Nucleus accumbens (tissue), 56 donors: ENCODE measurements at places on chromosomes 2 and 18.

DNA sequence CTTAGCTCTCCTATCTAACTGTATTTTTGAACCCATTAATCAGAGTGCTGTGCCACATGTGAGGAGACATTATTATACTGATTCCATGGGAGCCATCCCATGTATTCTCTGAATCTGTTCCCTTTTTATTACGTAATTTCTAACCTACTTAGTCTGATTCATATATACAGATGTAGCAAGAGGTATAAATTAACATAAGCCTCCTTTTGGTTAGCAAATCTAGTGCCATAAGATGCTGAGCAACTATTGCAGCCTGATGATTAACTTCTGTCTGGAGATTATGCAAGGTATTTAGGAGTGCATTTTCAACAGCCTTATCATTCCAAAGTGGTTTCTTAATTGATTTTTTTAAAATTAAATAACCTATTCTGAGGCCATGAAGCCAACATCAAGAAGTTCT, 114.1 kb upstream of the MSH2 start:
- DNase-seq, result no peak

DNA sequence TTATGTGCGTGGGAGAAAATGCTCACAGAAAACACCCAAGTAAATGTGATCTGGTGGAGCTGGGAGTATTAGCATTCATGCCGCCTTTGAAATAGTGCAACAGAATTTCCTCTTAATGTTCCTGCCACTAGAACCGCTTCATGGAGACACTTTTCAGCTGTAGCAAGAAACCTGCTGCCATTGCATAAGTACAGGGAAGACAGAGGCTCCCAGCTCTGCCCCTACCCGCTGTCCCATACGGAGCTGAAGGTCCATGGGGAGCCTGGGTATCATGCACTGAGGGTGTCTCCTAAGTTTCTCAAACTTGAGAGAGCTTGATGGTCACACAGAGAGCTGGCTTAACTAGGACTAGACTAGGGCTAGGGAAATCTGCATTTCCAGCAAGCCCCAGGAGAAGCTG, 49.6 kb downstream of the CRIM1 start:
- no peak for DNase-seq

DNA sequence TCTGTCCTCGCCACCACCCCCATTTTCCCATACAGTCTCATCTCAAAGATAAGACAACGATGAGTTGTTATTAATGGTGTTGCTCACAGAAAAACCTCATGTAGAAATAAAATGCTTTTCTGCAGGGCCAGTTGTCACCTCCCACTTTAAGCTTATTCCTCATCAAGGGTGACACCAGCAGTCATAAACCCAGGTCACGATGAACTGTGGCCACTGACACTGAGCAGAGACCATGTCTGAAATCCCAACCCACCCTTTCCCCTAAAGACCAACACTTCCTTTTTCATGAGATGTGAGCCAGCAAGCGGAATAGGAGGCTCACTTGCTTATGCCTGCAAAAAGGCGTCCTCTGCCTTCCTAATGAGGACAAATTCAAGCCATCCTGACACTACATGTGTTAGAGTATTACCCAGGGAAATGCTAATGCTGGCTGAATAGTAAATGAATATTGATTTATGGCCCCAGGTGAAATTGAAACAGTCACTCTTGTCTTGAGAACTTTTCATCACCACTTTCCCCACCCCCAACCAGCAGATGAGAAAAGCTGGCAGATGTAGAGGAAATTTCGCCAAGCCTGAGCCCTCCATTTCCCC, 228.4 kb downstream of the MGAT5 start:
- DNase-seq, result no peak

DNA sequence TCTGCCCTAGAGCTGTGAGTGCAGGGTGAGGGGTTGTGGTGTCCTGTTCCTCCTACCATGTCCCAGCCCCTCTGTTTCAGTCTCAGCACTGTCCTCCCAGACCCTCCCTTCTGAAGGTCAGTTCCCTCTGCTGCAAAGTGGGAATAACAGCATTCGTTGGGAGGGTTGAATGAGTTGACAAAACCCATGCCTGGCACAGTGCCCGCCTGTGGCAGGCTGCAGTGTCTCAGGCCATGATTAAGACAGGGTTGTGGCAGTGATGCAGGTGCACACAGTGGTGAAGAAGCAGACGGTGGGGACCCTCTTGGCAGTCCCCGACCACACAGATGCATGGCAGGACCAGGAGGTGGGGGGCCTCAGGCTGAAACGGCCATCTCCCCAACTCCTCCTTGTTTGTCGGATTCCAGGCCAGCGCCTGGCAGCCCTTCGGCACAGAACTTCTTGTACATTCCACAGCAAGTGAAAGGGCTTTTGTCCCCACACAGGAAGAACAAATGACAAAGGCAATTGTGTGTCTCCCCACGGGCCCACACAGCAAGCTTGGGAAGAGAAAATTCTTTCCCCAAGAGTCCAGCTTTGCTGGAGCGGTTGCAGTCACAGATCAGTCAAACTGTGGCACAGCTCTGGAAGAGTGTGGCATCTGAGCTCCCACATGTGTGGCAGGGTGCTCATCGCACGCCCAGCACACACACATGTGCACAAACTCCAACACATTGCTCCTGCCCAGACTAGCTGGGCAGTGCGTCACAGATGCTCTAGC, 92.0 kb upstream of the MSH2 start:
- DNase-seq, result peak; percentile 87

DNA sequence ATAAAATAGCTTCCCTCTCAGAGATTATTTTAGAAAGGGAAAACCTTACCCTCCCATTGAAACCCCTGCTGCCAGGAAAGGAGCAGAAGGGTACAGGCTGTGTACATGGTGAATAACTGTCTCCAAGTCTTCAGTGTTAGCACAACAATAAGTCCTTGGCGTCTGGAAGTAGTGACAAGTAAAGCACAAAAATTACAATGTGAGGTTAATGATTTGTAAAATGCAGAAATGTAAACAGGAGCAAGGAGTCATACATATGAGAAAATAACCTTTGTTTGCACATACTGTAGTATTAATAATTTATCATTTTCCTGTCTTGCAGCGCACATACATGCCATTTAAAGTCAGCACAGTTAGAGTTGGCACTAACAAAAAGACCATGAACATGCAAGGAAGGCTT, 40.5 kb downstream of the ABHD3 start:
- DNase-seq, result no peak

DNA sequence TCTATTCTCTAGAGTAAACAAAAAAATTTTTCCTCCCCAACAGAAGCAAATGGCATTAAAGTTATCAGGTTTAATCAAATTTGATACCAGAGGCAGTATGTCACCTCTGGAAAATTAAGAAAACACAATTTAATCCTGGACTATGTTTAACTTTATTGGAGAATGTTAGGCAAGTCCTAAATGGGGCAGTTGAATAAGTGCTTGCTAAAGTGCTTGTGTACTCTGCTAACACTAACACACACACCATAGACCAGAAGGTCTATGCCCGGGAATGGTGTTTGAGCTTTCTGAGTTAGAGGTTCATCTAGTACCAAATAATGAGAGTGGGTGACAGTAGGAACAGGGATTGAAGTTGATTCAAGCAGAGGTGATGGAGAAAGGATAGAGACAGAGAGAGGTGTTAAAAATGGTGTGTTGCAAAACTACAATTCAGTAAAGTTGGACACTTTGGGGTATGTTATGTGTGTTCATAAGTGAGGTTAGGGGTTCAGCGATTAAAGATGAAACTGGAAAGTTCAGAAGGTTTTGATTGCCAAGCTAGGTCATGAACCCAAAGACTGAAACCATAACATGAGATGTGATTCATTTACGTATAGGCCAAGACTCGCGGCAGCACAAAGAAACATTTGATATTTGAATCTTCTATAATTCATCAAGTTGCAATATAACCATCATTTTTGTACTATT, 40.5 kb upstream of the PEX13 start:
- no peak for DNase-seq

DNA sequence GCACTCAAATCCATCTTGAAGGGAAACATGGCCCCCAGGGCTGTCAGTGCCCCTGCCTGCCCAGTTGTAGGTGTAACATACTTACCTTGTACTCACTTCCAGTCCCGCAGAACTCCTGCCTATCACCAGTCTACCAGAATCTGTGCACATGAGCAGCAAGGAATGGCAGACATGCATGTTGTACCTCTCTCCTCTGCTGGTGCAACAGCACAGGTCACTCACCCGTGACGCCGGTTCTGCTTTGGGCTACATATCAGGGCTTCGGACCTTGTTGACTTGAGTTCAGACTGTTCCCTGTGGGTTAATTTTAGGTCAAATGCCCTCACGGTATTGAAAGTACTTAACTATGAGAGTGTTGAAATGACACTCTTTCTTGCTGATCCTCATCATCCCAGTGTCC, 215.7 kb downstream of the TPGS2 start:
- no peak for DNase-seq

GRCh38 chr2:180495606-180496005, 484.8 kb upstream of the UBE2E3 start:
- DNase-seq, result no peak

GRCh38 chr2:27461118-27461517, 18.9 kb downstream of the KRTCAP3 start:
- no peak for DNase-seq

- no peak for DNase-seq
Measured at GRCh38 chr2:10733566-10733925, 12.1 kb downstream of the ATP6V1C2 start.

GRCh38 chr2:144935191-144935590, 415.3 kb upstream of the ZEB2 start:
- no peak for DNase-seq

GRCh38 chr2:137411585-137411984, 552.7 kb upstream of the HNMT start:
- no peak for DNase-seq

DNA sequence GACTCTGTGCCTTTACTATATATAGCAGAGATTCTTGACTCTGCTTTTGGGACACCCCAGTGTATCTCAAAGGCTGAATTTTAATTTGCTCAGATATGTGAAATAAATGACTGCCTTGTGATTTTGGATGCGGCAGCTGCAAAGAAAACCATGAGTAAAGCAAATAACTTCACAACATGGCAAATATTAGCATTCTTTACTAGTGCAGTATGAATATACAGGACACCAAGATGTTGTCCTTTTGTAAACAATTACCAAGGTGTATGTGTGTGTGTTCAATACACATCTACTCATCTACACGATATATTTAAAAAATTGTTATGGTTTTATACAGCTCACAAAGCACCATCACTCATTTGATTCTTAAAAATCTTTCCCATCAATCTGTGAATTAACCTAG, 70.6 kb upstream of the TCF4 start:
- DNase-seq, result no peak

- DNase-seq, result no peak
Measured at GRCh38 chr2:149399934-149400615, 69.7 kb downstream of the LYPD6 start.

DNA sequence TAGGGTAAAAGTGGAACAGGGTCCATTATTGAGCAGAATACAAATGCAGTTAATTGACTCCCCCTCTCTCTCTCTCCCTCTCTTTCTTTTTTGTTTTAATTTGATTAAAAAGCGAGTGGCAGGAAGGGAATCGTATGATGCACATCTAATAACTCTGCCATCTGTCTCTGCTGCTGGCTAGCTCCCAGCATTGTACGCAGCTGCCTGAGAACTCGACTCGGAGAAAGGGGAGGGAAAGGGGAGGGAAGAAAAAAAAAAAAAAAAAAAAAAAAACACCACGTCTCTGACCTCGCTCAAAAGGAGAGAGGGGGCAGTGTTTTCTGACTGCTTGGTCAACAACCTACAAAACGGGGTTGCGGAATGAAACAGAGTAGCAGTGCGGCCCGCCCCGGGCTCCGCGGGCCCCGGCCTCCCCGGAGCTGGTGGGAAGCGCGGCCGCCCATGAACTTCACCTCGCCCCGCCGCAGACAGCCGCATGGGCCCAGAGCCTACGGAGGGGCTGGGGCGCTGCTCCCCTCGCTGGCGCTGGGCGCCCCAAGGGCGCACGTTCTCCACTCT, 265.7 kb downstream of the TCF4 start:
- DNase-seq, result peak; percentile 75

- no peak for DNase-seq
Measured at GRCh38 chr2:239516954-239517305, 116.1 kb upstream of the HDAC4 start.

DNA sequence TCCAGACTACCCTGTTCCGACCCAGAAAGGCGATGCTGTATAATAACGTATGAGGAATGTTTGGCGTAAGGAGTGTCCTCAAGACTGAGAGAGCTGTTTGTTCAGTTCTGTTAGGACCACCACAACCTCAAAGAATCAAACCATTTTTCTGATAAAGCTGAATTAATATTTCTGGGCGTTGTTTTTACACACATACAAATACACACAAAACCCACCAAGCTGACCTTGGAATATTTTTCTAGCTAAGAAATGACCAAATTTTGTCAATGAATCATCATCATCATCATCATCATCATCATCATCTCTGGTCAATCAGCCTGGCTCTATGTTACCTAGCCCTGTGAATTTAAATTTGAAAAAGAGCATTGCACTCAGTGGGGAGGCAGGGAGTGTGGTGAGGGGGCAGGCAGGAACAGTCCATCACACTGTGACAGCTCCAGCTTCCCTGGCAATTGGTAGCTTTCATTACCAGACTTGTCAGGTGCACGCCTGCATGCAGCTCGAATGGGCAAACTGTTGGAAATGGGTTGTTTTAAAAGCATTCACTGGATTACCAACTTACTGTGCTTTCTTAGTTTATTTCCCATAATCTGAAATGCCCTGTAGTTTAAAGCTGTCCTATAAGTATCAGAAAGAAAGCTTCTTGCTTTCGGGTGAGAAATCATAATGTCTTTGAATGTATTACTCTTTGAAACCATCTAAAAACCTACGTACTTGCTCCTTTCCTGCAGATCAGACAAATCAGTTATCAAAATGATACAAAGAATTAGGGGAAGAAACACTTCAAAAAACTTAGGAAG, 6.9 kb upstream of the POU3F3 start:
- no peak for DNase-seq

DNA sequence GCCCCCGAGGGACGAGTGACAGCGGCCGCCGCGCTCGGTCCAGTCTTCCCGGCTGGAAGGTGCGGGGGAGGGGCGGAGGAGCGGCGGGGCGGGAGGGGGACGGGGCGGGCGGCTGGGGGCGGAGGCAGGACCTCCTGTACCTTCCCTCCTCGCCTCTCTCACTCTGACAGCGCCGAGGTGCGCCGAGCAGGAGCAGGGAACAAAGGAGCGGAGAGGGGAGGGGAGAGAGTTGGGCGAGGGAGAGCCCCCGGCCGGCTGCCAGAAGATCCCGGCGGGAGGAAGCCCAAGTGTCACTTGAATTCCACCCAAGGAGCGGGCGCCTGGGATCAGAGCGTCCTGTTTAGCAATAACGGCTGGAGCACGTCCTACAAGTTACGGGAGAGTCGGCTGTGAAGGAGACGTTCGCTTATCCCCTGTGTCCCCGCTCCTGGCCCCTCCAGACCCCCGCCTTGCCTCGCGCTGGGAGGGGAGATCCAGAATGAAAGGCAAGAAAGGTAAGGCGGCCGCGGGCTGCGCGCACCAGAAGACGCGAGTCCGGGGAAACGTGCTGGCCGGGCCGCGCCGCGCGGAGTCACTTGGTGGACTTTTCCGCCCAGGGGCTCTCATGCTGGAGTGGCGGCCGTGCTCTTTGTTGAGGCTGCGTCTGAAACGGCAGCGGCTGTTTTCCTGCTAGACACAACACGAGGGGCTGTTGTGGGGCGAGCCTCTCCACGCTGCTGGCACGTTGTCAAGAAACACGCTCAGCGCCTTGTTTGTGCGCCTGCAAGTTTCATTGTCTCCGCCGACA, at the start of gene TGIF1:
TGIF1 (plus strand) TSS at position 161 of the 787 bp plus-strand sequence; CDS start at position 479, 318 bp downstream.
- peak; percentile 69 for DNase-seq

GRCh38 chr18:48914581-48915251, 36.0 kb downstream of the SMAD7 start:
- DNase-seq, result no peak

GRCh38 chr2:70360661-70361270, 58.9 kb upstream of the FAM136A start:
- no peak for DNase-seq
